Kasumi-1 (cell line): ENCODE measurements at places on chromosomes 2 and 18.

- no peak for DNase-seq
These were observed 13.1 kb downstream of the EPB41L3 start for GRCh38 chr18:5530629-5531178.

- DNase-seq: peak; percentile 85
These were observed 5.2 kb downstream of the ARHGAP25 start for GRCh38 chr2:68739595-68740399.

- DNase-seq: no peak
These were observed 92.6 kb downstream of the EPB41L3 start for GRCh38 chr18:5451150-5451549.

DNA sequence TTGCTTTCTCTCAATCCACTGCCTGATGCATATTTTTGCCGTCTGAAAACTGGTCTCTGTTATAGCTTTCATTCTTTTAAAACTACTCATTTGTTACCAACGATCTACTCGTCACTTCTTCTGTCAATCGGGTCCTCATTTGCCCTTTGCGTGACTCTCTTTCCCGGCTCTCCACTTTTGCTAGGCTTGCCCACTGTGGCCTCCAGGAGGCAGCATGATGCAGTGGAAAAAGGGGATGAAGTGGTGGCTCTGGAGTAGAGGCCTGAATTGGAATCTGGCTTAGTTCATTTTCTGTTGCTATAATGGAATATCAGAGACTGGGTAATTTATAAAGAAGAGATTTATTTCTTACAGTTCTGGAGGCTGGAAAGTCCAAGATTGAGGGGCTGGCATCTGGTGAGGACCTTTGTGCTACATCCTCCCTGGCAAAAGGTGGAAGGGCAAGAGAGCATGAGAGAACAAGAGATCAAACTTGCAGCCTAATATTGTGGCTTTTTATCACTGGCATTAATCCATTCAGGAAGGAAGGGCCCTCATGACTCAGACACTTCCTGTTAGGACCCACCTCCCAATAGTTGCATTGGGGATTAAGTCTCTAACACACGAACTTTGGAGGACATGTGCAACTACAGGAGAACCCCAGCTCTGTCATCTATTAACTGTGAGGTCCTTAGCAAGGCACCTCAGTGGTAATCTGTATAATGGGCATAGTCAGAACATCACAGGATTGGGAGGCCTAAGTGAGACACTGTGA is 15.4 kb downstream of the GDF7 start:
- peak; percentile 10 for DNase-seq

GRCh38 chr2:73952499-73953446 is 26.1 kb downstream of the DGUOK start:
- peak; percentile 28 for DNase-seq

- no peak for DNase-seq
These were observed 228.7 kb downstream of the ATAD2B start for GRCh38 chr2:23698116-23698693.

DNA sequence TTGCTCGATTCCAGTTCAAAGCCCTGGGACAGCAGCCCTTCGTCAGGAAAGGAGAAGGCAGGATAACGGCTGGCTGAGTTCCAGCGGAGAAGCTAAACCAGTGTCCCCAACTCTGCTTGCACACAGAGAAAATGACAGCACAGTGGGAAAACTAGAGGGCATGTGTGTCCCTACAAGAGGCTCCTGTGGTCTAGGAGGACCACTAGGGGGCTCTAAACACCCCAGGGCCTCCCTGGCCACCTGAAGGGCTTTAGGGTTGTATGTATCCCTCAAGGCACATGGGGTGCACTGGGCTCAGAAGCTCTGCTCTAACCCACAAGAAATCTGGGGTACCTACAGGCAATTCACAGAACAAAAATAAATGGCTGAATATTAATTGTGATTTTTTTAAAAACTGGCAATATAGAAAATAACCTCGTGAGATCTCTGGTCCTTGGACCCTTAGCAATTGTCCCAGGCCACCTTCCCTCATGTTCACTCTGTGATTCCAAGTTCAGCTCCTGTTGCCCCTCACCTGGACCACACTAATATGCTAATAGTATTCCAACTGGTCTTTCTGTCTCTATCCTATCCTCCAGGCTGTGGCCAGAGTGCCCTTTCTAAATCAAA is 17.5 kb downstream of the STAT1 start:
- DNase-seq: peak; percentile 70

DNA sequence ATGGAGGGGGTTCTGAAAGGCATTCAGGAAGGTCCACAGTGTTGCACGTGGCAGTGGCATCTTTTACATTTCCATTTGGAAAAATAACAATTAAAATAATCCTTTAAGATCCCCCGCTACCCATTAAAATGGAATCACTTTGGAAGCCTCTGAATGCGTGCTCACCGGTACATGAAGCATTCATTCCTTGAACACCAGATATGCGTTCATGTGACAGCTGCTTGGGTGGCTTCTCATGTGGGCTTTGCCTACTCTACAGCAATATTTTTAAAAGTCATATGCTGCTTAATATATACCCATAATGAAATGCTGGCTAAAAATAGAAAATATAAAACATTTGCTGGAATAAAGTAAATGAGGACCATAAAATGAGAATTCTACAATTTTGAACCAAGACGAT is 14.4 kb upstream of the HAAO start:
- DNase-seq: no peak

GRCh38 chr2:186327251-186327868 is 158.7 kb upstream of the ZC3H15 start:
- no peak for DNase-seq
